ENCODE measurements at places on chromosomes 16 and 17.

GRCh38 chr17:46994993-46995392 lies 15.9 kb upstream of the RPRML start:
- no peak for DNase-seq

DNA sequence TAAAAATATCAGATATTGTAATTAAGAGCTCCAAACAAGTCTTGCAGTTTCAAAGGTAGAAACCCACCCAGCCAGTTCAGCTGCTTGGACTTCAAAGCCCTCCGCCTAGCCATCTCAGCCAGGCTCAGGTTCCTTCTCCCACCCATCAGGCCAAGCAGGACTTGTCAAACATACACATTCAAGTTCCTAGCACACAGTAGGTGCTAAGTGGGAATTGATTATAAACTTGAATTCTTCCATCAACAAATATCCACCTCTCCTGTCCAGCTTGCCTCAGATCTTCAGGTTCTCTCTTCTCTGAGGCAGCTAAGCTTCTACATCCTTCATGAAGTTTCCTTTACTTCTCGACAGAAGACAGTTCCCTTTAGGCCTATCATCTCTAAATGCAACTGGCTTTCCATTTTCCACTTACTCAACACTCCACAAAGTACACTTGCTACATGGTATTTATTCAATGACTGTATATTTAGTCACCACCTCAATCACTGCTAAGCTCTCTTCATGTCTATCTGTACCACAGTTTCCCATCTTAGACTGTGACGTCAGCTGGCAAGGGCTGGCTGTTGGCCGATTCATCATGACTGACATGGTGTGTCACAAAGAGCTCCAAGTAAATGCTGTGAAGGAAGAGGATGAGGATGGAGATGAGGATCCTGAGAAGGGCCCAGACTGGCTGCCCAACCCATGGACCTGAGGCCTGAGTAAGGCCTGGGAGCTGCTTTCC lies 13.3 kb upstream of the COG7 start:
- no peak for DNase-seq

DNA sequence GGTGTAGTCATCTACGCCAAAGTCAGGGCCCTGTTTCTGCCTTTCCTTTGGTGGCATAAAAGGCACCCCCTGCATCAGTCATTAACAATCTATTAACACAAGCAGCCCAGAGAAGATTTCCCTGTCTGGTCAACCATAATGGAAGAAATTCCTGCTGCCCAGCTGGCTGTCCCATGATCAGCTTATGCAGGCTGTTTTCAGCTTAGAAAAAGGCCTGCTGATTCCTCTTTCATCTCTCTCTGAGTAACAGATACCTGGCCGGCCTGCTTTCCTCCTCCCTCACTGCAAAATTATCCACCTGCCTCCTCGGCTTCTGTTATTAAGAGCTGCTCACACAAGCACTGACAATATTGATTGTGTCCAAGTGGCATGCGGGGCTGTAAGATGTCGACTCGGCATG lies 70.3 kb upstream of the MMP2 start:
- no peak for DNase-seq

DNA sequence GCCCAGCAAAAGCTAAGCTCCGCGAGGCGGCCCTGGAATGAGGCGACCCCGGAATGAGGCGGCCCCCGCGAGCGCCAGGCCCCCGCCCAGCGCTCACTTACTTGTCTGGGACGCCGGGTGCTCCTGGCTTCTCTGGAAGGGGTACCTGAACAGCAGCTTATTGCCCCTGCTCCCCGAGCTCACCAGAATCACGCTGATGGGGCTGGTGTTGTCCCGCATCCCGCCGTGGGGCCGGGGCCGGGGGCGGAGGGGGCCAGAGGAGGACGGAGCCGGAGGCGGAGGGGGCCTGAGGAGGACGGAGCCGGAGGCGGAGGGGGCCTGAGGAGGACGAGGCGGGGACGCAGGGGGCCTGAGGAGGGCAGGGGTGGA lies 440 bp downstream of the NPRL3 start:
- peak; percentile 44 for DNase-seq

DNA sequence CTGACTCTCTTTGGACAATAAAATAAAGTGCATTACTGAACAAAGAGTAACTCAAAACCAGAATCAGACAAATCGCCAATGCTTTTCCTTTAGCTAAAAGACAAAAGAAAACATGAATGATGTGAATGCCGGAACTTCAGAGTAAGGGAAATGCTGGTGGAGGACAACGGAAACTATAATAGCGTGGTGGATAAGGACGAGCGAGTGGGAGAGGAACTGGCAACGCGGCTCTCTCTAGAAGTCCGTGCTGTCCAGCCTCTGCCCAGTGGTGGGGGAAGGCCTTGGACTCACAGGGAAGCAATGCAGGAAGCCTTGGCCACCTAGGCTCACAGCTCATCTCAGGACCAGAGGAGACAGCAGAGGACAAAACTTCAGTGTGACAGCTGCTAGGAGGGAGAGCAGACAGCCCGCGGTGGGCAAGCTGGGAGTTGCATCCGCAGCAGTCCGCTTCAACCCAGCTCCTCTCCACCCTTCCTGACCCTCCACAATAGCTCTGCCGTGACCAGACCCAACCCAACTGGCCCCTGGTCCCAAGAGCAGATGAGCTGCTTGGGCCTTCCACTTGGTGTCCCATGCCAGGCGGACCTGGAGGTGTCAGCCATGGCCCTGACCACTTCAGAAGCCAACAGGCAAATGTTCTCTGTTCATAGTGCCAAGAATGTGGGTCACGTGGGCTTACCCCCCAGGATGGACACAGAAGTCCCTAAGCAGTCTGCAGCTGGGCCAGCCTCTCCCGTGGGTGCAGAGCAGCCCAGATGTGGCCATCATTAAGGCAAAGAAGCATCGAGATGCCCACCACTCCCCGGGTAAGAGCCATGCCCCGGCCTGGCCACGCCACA lies 5.3 kb upstream of the FAAP100 start:
- DNase-seq: no peak

DNA sequence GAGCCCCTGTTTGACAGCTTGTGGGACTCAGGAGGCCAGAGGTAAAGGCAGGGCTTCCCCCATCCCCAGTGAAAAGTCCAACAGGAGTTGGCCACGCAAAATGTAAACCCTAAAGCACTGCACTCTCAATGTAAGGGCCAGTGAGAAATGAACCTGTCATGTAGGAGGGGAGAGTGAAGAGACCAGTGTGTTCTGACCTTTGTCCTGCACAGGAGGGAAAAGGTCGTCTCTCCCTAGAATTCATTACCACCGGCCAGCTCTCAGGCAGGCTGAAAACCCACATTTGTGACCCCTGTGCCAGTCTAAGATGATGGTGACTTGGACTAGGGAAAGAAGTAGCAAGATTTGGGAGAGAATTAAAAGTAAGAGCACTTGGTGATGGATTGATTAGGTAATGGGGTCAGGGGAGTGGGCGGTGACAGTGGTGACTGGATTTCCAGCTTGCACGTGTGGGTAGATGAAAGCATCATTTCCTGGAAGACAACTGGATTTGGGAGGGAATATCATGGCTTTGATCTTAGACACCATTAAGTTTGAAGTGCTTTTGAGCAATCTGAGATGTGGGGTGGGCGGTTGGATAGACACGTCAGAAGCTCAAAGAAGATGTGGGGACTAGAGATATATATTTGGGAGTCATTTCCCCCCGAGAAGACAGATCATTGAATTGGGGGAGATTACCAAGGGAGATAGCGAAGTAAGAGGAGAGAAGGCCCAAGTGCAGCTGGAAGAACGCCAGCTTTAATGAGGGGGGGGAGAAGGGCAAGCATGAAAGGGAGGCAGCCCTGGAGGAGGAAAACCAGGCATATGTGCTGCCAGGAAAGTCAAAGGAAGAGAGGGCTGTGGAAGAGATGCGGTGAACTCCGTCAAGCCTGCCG lies 119.5 kb downstream of the NTN1 start:
- DNase-seq: no peak

DNA sequence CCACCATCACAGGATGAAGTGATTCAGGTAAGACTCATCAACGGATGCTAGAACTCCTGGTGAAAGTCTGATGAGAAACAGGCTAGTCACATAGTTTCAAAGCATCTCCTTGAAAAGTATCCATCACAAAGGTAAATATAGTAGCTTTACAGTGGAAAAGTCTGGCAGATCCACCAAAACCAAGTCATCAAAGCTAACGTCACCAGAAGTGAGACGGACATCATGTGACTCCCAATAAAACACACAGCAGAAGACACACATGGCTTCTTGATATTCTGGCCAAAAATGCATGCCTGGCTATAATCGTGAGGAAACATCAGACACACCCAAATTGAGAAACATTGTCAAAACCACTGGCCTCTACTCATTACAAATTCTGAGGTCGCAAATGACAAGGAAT lies 17.9 kb upstream of the TRPV3 start:
- DNase-seq: no peak

- DNase-seq: no peak
Observed at GRCh38 chr17:72822358-72823023, 270.0 kb downstream of the SLC39A11 start.
